ENCODE measurements at places on chromosomes 16 and 17.

DNA sequence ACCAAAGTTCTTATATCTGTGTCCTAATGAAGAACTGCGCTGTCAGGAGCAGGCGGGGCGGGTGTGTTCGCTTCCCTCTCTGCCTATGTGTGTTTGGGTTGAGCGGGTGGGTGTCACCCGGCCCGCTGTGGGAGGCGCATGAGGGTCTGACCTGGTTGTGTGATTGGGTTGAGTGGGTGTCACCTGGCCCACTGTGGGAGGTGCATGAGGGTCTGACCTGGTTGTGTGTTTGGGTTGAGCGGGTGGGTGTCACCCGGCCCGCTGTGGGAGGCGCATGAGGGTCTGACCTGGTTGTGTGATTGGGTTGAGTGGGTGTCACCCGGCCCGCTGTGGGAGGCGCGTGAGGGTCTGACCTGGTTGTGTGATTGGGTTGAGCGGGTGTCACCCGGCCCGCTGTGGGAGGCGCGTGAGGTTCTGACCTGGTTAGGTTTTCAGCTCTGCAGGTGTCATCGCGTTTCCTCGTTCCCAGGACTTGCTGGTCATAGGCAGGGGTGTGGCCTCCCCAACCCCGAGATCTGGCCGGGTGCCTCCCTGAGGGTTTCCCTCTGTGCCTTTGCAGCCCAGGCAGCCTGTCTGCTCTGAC lies 69.6 kb upstream of the ZNF750 start:
- DNase-seq: no peak

DNA sequence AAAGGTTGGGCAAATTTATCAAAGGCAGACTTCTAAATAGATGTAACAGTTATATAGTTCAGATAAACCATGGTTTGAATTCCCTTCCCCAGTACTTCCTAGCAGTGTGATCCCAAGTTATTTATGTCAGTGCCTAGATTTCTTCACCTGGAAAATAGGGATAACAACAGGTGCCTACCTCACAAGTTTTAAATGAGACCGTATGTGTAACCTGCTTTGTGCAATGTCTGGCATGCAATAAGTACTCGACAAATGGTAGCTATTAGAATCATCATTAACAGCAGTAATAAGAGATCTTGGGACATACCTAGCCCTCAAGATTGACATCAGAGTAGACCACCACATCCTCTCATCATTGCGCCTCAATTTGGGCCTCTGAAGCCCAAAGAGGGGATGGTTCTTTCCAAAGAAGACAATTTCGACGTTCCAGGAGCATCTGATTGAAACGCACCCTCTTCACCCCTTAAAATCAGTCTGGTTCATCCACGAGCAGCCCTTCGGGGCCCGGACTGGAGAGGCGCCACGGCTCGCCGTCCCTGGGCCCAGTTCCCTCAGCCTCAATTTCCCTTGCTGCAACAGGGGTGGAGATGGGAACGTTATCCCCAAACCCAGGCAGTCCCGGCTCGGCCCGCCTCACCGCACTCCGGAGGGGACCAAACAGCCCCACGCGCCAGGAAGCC lies 541 bp downstream of the ACACA start:
- DNase-seq: peak; percentile 7

- no peak for DNase-seq
These were observed 339.2 kb upstream of the TNRC6C start for GRCh38 chr17:77619326-77619725.

DNA sequence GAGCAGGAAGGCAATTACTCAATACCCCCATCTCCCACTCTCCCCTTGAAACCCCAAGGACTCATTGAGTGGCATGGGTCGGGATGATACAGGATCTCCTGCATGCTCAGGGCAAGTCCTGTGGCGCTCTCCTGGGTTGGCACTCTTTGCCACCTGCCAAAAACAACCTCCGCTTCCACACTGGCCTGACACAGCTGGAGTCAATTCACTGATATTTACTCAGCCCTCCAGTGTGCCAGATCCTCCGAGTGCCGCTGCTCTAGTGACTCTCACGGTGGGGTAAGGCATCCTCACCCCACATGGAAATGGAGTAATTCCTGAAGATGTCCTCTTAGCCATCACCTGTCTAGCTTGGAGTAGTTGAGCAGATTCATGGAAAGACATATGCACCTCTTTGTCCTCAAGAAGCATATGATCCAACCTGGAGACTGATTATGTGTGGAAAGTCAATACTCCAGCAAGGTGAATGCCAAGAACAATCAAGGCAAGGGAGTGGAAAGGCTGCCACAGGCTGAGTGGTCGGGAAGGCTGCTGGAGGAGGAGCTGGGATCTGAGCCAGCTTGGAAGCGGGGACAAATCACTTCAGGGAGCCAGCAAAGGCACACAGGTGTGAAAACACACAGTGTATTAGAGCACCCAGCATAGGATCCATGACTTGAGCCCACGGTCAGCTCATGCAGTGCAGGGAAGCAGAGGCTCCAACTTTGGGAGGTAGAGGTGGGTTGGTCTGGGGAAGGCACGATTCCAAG lies 12.6 kb upstream of the GOSR2 start:
- no peak for DNase-seq

DNA sequence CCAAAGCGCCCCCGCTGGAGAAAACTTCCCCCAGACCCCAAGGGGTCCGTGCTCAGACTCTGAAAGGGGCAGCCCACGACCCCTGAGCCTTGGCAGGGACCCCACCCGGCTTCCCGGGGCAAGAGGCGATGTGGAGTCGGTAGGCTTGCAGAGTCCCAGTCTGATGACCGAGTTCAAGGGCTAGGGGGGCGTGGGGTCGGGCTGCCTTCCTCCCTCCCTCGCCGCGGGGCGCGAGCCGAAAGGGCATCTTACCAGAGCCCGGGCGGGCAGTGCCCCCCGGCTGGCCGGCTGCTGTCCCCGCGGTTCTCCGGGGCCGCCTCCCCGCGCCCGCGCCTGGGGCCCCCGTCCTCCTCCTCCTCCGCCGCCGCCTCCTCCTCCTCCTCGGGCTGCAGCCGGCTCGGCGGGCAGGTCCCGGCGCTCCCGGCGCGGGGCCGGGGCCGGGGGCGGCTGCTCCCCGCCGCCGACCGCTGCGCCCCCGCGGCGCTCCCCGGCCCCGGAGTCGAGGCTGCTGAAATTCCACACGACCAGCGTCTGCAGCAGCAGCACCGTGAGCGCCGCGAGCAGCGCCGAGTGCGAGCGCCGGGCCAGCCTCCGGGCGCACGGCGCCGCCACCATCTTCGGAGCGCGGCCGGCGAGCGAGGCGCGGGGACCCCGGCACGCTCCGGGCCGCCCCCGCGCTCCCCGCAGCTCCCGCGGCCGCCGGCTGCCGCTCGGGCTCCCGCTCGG lies 415 bp downstream of the XYLT1 start:
- no peak for DNase-seq

DNA sequence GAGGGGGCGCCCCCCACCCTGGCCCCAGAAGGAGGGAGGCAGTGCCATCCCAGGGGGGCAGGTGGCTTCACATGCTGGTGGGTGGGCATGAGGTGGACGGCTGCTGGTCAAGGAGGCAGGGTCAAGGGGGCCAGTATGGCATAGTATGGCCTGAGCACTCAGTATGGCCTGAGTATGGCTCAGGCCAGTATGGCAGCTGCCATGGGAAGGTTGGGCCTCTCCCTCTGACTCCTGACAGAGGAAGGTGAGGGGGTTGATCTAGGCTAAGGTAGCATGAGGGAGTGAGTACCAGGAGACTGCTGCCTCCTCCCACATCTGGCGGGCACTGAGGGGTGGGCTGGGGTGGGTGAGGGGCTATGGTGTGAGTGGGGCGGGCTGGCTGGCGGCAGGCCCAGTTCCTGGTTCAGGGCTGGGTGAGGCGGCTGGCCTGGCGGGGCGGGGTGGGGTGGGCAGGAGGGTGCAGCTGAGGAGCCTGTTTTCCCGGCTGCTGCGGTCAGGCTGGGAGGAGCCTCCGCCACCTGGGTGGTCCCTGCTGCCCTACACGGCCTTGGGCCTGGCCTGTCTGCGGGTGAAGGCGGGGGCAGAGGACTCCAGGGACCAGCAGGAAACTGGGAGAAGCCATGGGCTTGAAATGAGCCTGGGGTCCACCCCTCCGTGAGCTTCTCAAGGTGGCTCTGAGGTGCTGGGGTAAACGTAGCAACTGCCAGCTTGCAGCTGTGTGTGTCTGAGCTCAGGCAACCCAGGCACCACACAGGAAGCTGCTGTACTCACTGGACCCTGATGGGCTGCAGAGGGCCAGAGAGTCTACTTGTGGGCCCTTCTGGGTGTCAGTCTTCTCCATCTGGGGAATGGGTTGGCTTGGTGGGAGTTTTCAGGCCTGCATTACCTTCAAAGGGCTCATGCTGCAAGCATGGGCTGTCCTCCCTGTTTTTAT lies 57.0 kb downstream of the RAI1 start:
- no peak for DNase-seq

- no peak for DNase-seq
These were observed 721 bp upstream of the PCGF2 start for GRCh38 chr17:38748892-38749222.

- no peak for DNase-seq
These were observed 9.1 kb downstream of the BANP start for GRCh38 chr16:87960296-87960695.

- no peak for DNase-seq
These were observed 690 bp downstream of the RPL23 start for GRCh38 chr17:38852771-38853291.

DNA sequence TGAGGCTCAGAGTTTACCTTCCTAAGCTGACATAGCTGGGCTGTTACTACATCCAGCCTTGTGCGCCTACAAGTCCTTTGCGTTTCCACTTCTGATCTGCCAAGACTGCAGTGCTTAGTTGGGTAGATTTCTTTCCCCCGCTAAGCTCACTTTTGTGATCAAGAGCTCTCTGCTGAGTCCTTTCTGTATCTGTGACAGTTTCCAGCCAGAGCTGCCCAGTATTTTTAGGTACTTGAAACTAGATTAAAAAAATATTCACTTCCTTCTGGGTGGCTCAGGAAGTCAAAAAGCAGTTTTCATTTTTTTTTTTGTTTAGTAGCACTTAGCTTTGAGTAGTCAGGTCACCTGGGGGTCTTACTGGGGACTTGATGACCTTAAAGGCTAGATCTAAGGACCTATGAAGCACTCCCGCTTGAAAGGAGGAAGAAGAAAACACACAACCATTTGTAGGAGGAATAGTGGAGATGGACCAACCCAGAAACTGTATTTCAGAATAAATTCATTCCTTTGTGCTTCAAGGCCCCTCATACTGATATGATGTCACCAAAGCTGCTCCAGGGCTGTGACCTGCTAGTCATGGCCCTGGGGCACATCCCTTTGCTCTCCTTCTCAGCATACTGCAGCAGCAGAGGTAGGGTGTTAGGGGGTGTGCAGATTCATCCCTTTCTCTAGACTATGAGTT lies 75.6 kb upstream of the HNF1B start:
- no peak for DNase-seq

DNA sequence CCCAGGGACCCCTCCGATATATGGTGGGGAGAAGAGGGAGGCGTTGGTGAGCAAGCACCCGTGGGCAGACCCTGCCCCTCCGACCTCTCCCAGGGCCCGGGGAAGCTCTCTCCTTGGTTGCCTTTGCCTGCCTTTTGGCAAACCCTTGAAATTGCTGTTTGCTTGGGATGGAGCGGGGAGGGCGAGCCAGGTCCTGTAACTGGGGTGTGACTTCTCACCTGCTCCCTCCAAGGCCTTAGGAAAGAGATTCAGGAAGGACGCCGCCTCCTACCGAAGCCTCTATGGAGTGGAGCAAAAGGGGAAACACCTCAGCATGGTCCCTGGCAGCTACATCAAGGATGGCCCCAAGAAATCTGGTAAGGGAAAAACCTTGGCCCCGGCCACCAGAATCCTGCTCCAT lies 4.6 kb downstream of the C16orf78 start:
- DNase-seq: no peak

Data from left renal cortex interstitium (tissue), 4 donors.